ENCODE measurements at places on chromosomes 6 and 20.

DNA sequence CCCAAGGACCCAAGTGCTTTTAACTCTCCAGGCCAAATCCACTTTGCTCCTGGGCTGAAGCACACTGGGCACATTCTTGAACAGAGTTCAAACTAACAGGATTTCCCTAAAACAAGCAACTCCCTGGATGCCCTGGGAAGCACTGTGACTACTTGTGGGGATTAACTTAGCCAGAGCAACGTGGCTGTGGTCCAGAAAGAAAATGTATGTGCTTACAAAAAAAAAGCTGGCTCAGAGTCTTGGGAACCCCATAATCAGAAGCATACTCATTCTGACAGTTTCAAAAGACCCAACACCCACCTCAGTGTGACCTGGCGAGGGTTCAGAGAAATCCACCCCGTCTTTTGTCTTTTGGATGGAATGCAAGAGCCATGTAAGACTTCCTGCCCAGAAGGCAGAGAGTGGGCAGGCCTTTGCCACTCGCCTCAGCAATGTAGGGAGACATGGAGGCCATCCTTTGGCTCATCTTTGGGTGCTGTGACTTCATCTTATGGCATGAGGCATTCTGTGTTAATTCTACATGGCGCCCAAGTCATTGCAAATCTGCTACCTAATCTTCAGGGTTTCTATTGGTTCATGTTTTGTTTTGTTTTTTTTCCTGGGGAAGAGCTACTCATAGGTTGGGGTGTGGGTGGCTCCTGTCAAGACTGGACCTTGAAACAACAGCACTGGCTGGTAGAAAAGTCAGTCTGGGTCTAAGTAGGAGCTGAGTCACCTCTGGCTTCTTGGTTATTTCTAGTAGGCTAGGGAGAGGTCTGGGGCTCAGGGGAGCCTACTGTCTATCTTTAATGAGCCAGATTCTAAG lies 248.6 kb upstream of the SUPT3H start:
- no peak for DNase-seq

GRCh38 chr6:56814802-56815201 lies 140.1 kb upstream of the BEND6 start:
- no peak for DNase-seq

DNA sequence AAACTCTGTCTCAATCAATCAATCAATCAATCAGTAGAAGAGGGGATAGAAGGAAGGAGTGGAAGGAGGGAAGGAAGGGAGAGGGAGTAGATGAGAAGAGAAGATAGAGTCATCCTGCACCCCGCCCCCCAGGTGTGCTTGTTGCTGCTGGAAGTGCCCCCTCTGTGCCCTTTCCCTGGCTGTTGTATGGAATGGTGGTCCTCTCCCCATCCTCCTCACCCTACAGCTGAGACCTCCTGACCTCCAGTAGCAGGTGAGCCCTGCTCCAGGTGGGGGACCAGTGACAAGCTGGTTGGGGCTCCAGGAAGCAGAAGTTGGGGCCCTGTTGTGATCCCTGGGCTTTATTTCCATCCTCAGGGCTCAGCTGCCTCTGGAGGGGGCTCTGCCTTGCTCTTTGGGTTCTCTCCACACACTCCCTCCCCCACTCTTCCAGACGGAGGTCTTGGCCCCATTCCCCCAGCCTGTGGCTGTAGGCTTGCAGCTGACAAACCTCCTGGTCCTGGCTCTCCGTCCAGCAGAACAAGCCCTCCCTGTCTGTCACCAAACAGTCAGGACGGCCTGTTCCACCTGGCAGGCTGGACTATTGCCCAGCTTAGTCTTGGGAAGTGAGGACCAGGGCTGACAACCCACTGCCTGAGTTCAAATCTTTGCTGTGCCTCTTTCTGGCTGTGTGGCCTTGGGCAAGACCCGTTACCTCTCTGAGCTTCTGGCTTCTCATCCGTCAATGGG lies 26.0 kb upstream of the SCRT2 start:
- DNase-seq, result no peak

DNA sequence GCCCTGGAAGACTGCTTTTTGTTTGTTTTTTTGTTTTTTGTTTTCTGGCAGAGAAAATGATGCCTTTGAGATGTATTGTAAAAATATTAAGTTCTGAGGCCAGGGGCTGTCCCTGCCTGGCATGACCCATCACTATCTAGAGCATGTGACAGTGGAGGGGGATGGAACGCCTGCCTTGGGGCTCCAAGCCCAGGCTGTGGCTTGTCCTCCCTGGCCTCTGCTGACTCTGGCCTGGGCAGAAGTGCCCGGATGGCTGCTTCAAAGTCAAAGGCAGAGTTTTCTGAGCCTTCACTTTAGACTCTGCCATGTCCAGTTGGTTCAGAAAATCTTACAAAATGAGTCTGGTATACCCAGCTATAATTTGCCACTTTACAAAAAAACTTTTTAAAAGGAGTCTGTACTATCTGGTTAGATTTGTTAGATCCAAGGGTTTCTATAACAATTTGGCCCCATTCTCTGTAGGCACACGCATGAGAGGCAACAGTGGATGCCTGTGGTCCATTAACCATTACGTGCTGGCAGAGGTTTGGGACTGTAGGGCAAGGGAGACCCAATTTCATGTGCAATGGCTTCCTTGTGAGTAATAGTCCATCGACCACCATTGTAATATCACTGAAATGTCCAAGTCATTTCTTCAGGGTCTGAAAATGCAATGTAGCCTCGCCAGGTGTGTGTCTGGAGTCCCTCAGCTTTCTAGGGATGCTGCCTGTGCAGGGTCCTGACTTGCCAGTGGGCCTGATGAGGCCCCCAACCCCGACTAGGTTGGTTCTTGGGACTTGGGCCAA lies 8.3 kb downstream of the PPP1R3G start:
- no peak for DNase-seq

DNA sequence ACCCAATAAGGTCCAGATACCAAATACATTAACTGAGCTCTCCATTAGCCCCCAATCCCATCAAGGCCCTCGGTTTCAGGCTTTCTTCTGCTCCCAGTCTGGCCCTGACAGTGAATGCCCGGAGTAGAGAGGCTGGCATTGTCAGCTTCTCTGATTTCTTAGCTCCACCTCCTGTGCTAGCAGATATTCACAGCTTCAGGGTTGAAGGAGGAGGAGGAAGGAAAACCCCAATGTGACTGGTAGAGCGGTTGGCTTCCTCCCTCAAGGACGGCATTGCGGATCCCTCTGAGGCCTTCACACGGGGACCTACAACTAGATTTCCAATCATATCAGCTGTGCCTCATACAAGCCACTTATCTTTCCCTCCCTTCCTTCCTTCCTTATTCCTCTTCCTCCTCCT lies 164.1 kb upstream of the SYNDIG1 start:
- no peak for DNase-seq

DNA sequence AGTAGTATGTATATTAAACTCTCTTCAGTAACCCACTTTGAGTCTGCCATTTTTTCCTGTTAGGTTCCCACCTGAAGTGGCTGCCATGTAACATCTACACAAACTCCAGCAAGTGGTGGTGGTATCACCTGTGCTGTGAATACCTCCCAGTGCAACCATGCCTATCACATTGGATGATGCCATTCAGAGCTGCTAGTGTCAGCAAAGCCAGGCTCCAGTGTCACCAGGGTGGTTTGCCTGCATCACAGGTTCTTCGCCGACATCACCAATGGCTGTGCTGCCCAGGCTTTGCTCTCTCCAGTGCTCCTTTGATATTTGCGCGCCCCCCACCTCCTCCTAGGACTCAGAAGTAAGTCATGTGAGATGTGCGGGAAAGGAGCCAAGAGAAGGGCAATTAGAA lies 162.6 kb upstream of the FOXA2 start:
- DNase-seq, result no peak

- no peak for DNase-seq
These were observed 145.9 kb upstream of the FBXL4 start for GRCh38 chr6:99093456-99094190.

GRCh38 chr6:7446619-7447325 lies 57.2 kb downstream of the RIOK1 start:
- no peak for DNase-seq

- DNase-seq, result no peak
These were observed 738.0 kb downstream of the EPHA7 start for GRCh38 chr6:92681401-92681800.

DNA sequence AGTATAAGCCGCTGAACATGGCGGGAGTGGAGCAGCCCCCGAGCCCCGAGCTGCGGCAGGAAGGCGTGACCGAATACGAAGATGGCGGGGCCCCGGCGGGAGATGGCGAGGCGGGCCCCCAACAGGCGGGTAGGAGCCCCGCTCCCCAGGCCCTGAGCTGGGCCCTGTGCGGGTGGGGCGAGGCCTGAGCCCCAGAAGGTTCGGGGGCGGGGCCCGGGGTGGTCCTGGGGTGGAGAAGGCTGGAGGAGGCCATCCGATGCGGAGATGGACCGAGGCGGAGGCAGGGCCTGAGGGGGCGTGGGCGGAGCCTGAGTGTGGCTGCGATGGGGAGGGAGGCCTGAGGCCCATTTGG lies 7.1 kb downstream of the L3MBTL1 start:
- DNase-seq, result no peak

DNA sequence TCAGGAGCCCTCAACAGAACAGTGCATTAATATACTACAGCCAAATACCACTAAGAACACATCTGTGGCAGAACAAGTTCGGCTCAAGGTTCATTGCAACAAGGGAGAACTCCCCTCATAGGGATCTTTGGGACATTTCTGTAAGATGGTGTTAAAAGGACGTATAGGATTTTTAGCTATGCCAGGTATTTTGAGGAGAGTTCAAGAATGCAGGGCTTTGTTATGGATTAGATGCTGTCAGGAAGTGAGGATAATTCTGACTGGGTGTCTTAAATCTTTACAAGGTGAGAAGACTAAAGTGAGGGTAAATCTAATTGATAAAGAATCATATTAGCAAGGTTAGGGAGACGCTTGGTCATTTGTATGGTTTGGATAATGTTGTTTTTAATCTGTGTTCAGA lies 83.7 kb upstream of the AHI1 start:
- DNase-seq, result no peak

DNA sequence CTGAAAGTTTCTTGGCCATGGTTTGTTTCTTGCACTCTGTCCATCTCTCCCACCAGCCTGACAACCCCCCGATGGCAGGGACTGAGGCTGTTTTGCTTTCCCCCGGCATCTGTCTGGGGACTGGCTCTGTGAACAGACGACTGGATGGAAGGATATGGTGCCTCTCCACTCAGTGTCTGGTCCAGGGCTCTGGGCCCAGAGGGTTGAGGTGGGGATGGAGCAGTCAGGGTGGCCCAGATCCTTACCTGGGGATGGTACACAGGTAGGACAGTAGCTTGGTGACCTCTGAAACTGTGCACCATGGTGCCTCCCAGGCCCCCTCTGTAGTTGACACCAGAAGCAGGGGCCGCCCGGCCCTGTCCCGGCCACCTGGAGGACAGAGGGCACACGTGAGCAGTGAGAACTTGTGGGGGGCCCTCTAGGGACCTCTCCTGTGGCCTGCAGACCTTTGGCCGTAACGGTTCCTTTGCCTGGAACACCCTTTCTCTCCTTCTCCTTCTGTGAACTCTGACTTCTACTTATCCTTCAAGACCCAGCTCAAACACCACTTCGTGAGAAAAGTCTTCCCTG lies 29.5 kb downstream of the KIAA1755 start:
- no peak for DNase-seq

- DNase-seq, result no peak
These were observed 333.8 kb downstream of the PKHD1 start for GRCh38 chr6:51753635-51754034.

- DNase-seq, result no peak
These were observed 6.2 kb downstream of the CD93 start for GRCh38 chr20:23079926-23080325.

GRCh38 chr20:63955281-63955826 lies 862 bp downstream of the UCKL1 start:
- no peak for DNase-seq

GRCh38 chr6:13561624-13562267 lies 12.7 kb upstream of the SIRT5 start:
- DNase-seq, result no peak

- no peak for DNase-seq
These were observed 13.7 kb downstream of the BCL2L1 start for GRCh38 chr20:31708736-31709534.

GRCh38 chr20:46797206-46797605 lies 87.8 kb downstream of the SLC2A10 start:
- DNase-seq, result no peak

GRCh38 chr6:26594730-26595632 lies 1.8 kb upstream of the ABT1 start:
- no peak for DNase-seq

GRCh38 chr6:136611746-136612145 lies 61.5 kb upstream of the MAP7 start:
- no peak for DNase-seq

DNA sequence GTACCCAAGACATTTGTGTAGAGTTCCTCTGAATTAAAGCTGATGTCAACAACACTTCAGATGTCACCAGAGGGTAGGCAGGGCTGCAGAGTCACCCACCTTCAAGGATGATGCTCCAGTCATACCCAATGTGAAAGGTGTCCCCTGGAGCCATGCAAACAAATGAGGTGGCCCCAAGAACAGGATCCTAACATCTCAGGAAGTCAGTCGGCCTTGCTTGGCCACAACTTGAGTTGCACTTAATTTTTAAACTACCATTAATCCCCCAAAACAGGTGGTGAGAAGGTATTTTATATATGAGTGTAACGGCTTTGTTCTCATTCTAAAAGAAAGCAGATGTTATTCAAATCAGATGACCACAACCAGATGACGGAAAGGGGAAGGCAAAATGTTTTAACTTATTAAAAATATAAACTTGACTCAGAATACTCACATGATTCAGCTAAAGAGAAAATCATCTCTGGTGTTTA lies 21.1 kb upstream of the SERPINB1 start:
- no peak for DNase-seq

GRCh38 chr6:166998256-166999144 lies 697 bp upstream of the CEP43 start:
- DNase-seq, result no peak

GRCh38 chr6:169175360-169175887 lies 78.2 kb downstream of the THBS2 start:
- no peak for DNase-seq

DNA sequence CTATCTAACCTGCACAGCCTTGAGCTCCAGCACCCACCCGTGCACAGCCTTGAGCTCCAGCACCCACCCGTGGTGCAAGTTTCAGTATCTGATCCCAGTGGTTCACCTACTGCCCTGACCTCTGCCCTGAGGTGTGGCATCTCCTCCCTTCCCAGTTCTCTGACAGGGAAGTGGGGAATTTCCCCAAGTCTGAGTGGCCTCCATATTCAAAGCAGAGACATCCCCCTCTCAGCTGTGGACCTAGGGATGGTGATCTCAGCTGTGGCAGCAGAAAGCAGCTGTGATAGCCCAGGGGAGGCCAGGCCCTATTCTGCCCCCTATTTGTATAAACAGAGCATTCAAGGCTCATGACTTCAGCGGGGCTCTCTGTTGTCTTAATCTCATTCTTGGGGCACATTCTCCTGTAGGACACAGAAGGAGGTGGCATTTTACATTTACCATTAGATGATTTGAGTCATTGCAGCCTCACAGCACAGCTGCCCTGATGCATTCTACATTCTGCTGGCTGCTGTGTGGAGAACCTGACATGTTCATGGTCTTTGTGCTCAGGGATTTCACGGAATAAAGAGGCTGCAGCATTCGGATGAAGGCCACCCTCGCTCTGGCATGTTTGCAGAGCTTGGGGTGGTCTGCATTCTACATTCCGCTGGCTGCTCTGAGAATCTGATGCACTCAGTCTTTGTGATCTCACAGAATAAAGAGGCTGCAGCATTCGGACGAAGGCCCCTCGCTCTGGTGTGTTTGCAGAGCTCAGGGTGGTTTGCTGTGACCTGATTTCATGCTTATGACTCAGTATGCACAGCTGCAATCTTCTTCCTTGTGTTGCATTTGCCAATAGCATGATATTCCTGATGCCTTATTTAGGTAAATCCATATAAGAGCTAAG lies 16.9 kb downstream of the GPR31 start:
- DNase-seq, result no peak

GRCh38 chr20:23083553-23084220 lies 2.4 kb downstream of the CD93 start:
- DNase-seq, result no peak

Data from stimulated activated CD8-positive, alpha-beta memory T cell treated with anti-CD3 and anti-CD28 coated beads, Interleukin-7, amount 100 ng/mL, for 1 hour (primary cell).